ENCODE measurements at places on chromosomes 1 and 21. TPM values are rescaled to one million over a fixed set of nuclear protein-coding genes. Genes with fewer than 3 reads are reported as not detected.

Gene PIGR
- not detected for total RNA-seq

GRCh38 chr1:202154766-202155477 is 5.5 kb downstream of the PTPN7 start:
- peaks cover 44% of the 10 kb centered on the region for H3K4me1 ChIP-seq
- H3K27me3 ChIP-seq, result no peaks in the 10 kb centered on the region
- H3K27ac ChIP-seq, result peak overlapping the region; percentile 81
- no peak for DNase-seq
- peak overlapping the region; percentile 64 for H3K4me3 ChIP-seq

DNA sequence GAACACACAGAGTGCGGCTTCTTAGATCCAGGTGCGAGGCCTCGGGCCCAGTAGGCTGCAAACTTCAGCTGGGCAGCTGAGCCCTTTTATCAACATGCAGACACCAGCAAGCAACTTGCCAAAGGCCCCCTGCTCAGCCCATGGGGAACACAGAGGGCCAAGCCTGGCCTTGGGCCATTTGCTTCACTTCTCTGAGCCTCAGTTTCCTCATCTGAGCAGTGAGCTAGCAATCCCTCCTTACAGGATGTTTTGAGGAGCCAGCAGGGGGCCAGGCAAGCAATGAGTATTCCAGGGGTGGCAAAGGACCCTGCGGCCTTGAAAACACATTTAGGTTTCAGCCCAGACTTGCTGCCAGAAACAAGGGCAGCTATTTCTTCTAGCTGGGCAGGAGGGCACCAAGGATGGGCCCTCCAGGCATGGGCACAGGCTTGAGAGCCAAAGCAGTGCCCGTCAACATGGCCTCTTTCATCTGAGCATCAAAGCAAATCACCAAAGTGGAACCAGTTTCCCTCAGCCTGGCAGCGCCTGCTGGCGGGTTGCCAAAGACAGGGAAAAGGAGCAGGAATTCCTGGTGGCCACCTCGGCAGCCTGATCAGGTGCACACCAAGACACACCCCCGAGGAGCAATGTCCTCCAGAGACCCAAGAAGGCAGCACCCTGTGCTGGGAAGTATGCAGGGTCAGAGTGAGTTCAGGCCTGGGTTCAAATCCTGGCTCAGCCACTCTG is 1.4 kb downstream of the MATN1 start:
- DNase-seq, result no peak
- peaks cover 1% of the 10 kb centered on the region for H3K27me3 ChIP-seq
- H3K4me1 ChIP-seq, result peaks cover 15% of the 10 kb centered on the region
- no peak overlapping the region for H3K4me3 ChIP-seq

- peaks cover 17% of the 10 kb centered on the region for H3K36me3 ChIP-seq
- no peak for DNase-seq
- H3K4me1 ChIP-seq, result peaks cover 39% of the 10 kb centered on the region
These were observed 8.6 kb downstream of the EDEM3 start for GRCh38 chr1:184745929-184746638.

Gene GPA33
- total RNA-seq, result 0.08 TPM

Gene STYXL2
- total RNA-seq, result not detected

DNA sequence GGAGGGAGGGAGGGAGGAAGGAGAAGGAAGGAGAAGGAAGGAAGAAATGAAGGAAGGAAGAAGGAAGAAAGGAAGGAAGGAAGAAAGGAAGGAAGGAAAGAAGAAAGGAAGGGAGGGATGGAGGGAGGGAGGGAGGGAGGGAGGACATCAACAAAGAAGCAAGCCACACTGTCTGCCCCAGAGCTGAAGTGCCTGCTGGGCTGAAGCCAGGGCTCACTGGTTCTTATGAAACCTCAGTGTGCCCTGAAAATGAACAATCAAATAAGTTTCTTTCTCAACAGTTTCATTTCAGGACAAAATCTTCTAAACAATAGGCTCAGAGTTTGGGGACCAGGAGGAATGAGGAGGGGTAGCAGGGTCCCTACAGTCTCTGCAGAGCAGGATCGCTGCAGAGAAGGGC is 21.1 kb downstream of the ARHGEF19 start:
- DNase-seq, result no peak
- H3K27me3 ChIP-seq, result peaks cover 9% of the 10 kb centered on the region
- no peaks in the 10 kb centered on the region for H3K36me3 ChIP-seq
- no peak overlapping the region for H3K4me3 ChIP-seq
- H3K4me1 ChIP-seq, result no peaks in the 10 kb centered on the region

DNA sequence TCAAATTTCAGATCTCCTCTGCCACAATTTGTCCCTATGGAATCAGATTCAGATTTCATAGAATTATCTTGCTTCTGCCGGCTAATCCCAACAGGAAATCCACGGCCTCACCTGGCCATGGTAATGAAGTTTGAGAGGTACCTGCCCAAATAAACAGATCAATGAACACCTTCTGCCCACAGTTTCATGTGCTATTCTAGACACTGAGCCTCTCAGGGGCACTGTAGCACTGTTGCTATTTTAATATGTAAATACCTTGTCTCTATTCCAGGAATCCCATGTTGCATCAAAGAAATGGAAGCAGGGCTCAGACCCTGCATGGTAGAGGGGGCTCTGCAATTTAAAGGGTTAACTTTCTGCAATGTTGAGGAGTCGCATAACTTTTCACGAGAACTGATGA is 593.1 kb downstream of the PTBP2 start:
- no peaks in the 10 kb centered on the region for H3K27me3 ChIP-seq
- no peaks in the 10 kb centered on the region for H3K36me3 ChIP-seq
- H3K4me1 ChIP-seq, result no peaks in the 10 kb centered on the region
- DNase-seq, result no peak

Gene MORC3
- 23.5 TPM for total RNA-seq

Gene TESK2
- total RNA-seq, result 1.4 TPM

Gene CELA3B
- total RNA-seq, result not detected

DNA sequence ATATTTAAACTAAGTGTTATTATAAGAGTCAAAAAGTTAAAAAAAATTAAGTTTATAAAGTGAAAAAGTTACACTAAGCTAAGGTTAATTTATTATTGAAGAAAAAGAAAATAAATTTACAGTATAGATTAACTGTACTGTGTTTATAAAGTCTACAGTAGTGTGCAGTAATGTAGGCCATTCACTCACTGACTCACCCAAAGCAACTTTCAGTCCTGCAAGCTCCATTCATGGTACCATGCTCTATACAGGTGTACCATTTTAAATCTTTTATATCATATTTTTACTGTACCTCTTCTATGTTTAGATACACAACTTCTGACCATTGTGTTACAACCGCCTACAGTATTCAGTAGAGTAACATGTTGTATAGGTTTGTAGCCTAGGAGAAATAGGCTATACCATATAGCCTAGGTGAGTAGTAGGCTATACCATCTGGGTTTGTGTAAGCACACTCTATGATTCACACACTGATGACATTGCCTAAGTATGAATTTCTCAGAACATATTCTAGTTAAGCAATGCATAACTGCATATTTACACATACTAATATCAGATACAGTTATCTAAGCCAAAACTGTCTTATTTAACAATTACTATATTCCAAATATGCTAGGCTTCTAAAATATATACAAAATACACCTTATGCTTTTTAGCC is 80.6 kb upstream of the GFI1 start:
- H3K4me3 ChIP-seq, result no peak overlapping the region
- peaks cover 15% of the 10 kb centered on the region for H3K36me3 ChIP-seq
- DNase-seq, result no peak
- H3K27ac ChIP-seq, result no peak overlapping the region

DNA sequence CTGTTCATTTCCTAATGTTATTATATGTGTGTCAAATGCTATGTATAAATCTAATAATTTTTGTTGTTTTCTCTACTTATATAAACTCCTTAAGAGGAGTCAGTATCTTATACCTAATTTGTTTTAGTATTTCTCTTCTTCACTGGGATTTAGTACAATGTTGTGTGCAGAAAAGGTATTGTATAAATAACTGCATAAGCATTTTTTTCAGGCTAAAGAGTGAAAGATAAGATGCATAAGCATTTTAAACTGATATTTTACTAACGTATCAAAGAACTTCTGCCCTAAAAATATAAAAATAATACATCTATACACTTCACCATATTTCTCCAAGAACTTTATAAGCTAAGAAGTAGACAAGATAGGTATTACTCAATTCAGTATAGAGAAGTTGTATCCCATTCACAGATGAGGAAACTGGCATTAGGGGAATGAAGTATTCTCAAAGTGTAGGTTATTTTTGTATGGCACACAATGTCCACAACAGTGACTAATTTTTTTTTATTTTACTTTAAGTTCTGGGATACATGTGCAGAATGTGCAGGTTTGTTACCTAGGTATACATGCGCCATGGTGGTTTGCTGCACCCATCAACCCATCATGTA is 59.3 kb downstream of the NUP210L start:
- H3K4me3 ChIP-seq, result no peak overlapping the region
- DNase-seq, result no peak
- no peaks in the 10 kb centered on the region for H3K4me1 ChIP-seq
- no peak overlapping the region for H3K27ac ChIP-seq
- H3K27me3 ChIP-seq, result peaks cover 4% of the 10 kb centered on the region

Gene TIAM1
- 127 TPM for total RNA-seq

- H3K4me1 ChIP-seq, result peaks cover 5% of the 10 kb centered on the region
- H3K4me3 ChIP-seq, result no peak overlapping the region
- H3K36me3 ChIP-seq, result no peaks in the 10 kb centered on the region
- peaks cover 80% of the 10 kb centered on the region for H3K27me3 ChIP-seq
- DNase-seq, result no peak
- no peak overlapping the region for H3K27ac ChIP-seq
These were observed 751 bp downstream of the STUM start for GRCh38 chr1:226549094-226549936.

DNA sequence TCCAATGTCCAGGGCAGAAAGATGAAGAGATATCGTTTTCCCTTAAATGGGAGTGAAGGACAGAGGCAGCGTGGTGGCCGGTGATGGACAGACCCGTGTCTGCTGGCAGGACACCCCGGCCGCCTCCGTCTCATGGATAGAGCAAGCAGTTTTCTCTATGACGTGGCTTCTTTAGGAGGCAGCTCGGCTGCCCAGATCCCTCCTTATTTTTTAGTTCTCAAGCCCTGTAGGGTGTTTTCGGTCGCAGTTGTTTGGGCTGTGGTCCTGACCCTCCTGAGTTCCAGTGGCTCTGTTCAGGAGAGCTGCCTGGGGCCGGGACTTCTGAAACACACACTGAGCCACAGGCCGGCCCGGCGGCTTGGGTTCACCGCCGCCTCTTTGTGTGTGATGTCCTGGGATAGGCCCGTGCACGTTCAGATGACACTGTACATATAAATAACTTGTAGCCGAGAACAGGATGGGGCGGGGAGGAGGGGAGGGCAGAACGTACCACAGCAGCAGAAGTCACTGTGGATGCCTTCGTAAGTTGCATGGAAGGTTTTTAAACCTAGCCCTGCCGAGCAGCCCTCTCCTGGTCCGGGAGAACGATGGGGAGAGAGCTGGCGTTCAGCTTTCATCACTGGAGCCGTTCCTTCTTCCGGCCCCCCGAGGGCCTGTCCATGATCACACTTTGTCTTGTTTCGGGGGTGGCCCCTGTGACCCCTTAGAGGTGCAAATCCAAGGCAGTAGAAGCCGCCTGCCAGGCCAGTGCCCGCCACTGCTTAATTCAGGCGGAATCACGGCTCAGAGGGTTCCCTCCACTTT is 65.2 kb downstream of the SIK1 start:
- H3K36me3 ChIP-seq, result no peaks in the 10 kb centered on the region
- H3K4me1 ChIP-seq, result peaks cover 24% of the 10 kb centered on the region
- peaks cover 3% of the 10 kb centered on the region for H3K27me3 ChIP-seq

- DNase-seq, result no peak
- H3K4me3 ChIP-seq, result no peak overlapping the region
- H3K4me1 ChIP-seq, result peaks cover 6% of the 10 kb centered on the region
These were observed 45.8 kb upstream of the CYP2J2 start for GRCh38 chr1:59972216-59972927.

DNA sequence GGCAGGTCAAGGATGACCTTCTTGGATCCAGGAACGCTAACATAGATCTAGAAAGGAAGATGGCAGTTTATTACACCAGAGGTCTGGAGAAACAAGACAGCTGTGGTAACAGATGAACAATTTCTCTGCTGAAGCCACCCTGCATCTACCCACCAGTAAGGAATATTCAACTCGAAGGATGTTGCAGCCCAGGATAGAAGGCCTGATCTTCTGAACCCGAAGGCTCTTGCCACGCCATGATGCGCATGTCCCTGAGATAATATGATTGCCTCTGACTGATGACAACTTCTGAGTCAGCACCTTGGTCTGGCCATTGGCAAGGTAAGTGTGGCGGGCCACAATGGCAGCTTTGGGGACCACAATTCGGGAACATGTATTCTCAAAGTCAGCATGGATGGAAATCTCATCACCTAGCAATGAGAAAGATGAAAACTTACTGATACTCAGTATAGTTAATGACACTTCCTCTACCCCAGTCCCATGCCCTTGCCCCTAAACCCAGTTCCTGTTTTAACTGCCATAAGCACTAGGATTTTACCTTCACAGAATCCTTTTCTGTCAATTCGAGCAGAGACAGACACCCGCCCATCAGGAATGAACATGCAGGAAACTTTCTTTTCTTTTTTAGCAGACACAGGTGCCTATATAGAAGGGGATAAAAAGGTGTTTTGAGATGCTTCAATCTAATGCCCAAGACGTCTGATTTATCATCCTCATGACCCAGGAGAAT is 1.8 kb downstream of the TXNIP start:
- H3K36me3 ChIP-seq, result peaks cover 45% of the 10 kb centered on the region
- DNase-seq, result peak; percentile 30
- H3K27me3 ChIP-seq, result no peaks in the 10 kb centered on the region

Gene OR6K3
- not detected for total RNA-seq

- no peak for DNase-seq
- no peak overlapping the region for H3K4me3 ChIP-seq
- H3K27ac ChIP-seq, result no peak overlapping the region
- no peaks in the 10 kb centered on the region for H3K4me1 ChIP-seq
- peaks cover 8% of the 10 kb centered on the region for H3K27me3 ChIP-seq
- H3K36me3 ChIP-seq, result no peaks in the 10 kb centered on the region
These were observed 1.5 kb downstream of the TNFSF18 start for GRCh38 chr1:173049322-173049633.

Gene GSTM2
- total RNA-seq, result 19.2 TPM

- no peak overlapping the region for H3K27ac ChIP-seq
- no peak for DNase-seq
- no peak overlapping the region for H3K4me3 ChIP-seq
- peaks cover 34% of the 10 kb centered on the region for H3K36me3 ChIP-seq
These were observed 18.5 kb downstream of the CHAF1B start for GRCh38 chr21:36403713-36404112.

Gene BTBD8
- total RNA-seq, result 0.91 TPM

DNA sequence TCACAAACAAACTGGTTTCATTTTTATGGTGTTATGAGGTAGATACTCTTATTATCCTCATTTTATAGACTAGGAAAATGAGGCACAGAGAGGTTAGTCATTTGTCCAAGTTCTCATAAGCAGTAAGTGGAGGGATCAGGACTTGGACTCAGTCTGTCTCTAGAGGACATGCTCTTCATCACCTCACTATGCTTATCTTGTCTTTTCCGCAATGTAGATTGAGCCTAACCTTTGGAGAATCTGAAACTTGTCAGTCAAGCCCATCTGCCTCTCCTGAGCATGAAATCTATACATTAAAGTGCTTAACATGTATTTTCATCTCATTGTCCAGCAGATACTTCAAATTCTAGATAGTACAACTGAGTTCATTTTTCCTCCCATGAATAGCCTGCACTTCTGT is 11.8 kb upstream of the CDC14A start:
- peaks cover 10% of the 10 kb centered on the region for H3K27me3 ChIP-seq
- no peak overlapping the region for H3K4me3 ChIP-seq
- no peak for DNase-seq
- no peak overlapping the region for H3K27ac ChIP-seq
- no peaks in the 10 kb centered on the region for H3K36me3 ChIP-seq

Gene AMY1B
- total RNA-seq, result not detected

GRCh38 chr1:211928993-211929637 is 98.6 kb upstream of the LPGAT1 start:
- H3K4me1 ChIP-seq, result peaks cover 12% of the 10 kb centered on the region
- H3K4me3 ChIP-seq, result no peak overlapping the region
- H3K27me3 ChIP-seq, result peaks cover 24% of the 10 kb centered on the region
- no peak for DNase-seq
- no peak overlapping the region for H3K27ac ChIP-seq

All from activated T-helper 1 cell treated with anti-CD3 and anti-CD28 coated beads, Interleukin-12 subunit alpha, Interleukin-12 subunit beta, Interleukin-2, Interleukin-4 antibody, amounts not matched to agents 30 ng/mL and 10 ng/mL and 1 ng/mL, durations not matched to agents 14 hours and 24 hours and 36 hours (primary cell).